Liver (tissue), 10 donors: ENCODE measurements at places on chromosomes 4 and X. TPM values are rescaled to one million over a fixed set of nuclear protein-coding genes. Genes with fewer than 3 reads are reported as not detected.

GRCh38 chr4:141636082-141636770 is at the start of gene IL15:
IL15 (plus strand) TSS chr4:141636583; CDS start chr4:141719465, 82,882 bp downstream.
- peak within 1 kb of the TSS; percentile 87 for H3K4me3 ChIP-seq
- H3K27me3 ChIP-seq: no peaks in the 10 kb centered on the region
- H3K4me1 ChIP-seq: peaks cover 12% of the 10 kb centered on the region
- peak; percentile 51 for DNase-seq
- peak within 1 kb of the TSS; percentile 84 for H3K27ac ChIP-seq
- H3K36me3 ChIP-seq: no peaks in the 10 kb centered on the region

DNA sequence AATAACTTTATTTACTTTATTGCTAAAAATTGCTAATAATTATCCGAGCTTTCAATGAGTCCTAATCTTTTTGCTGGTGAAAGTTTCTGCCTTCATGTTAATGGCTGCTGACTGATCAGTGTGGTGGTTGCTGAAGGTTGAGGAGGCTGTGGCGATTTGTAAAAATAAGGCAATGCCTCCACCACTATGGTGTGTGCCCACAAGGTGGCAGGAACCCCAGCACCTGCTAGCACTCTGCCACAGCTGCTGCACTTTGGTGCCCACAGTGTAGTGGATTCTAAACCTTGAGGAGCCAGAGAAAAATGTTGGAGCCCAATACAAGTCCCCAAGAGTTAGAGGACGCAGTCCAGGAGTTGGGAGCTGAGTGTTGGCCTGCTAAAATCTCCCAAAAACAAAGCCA is 1237.1 kb downstream of the PCDH19 start:
- no peak overlapping the region for H3K27ac ChIP-seq
- H3K4me3 ChIP-seq: no peak overlapping the region
- no peaks in the 10 kb centered on the region for H3K27me3 ChIP-seq

DNA sequence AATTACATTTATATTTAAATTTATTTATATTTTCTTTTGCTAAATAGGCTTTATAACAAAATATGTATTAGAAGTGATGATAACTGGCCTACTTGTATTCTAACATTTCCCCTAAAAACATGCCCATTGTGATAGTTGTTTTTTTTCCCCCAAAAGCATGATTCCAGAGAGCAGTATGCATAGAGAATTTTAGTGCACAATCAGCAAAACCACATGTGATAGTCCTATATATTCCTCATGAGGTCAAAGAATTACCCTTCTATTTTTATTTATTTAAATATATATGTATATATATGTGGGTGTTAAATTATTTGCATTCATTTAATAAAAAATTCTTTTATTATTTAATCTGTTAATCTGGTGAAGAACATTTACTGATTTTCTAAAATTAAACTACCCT is 78.2 kb upstream of the TLL1 start:
- H3K27me3 ChIP-seq: no peaks in the 10 kb centered on the region
- no peak for DNase-seq
- no peak overlapping the region for H3K27ac ChIP-seq
- H3K4me1 ChIP-seq: no peaks in the 10 kb centered on the region
- no peak overlapping the region for H3K4me3 ChIP-seq

- H3K36me3 ChIP-seq: no peaks in the 10 kb centered on the region
- H3K27me3 ChIP-seq: no peaks in the 10 kb centered on the region
- DNase-seq: no peak
- no peak overlapping the region for H3K27ac ChIP-seq
- H3K4me1 ChIP-seq: no peaks in the 10 kb centered on the region
Measured at GRCh38 chr4:96887857-96888256, 1048.0 kb downstream of the PDHA2 start.

GRCh38 chr4:40730091-40730679 is 19.6 kb upstream of the NSUN7 start:
- no peaks in the 10 kb centered on the region for H3K27me3 ChIP-seq
- H3K4me3 ChIP-seq: no peak overlapping the region
- H3K36me3 ChIP-seq: no peaks in the 10 kb centered on the region
- no peak overlapping the region for H3K27ac ChIP-seq
- no peak for DNase-seq
- peaks cover 9% of the 10 kb centered on the region for H3K4me1 ChIP-seq

The SERPINA7 gene
- 235 TPM for polyA plus RNA-seq

The CTSO gene
- 25.9 TPM for polyA plus RNA-seq

The NLGN3 gene
- 0.11 TPM for polyA plus RNA-seq

The MMGT1 gene
- polyA plus RNA-seq: 3.4 TPM

The TMEM165 gene
- 16.7 TPM for polyA plus RNA-seq

The RTL9 gene
- not detected for polyA plus RNA-seq

The IL2RG gene
- polyA plus RNA-seq: 3.6 TPM

The GLRA2 gene
- polyA plus RNA-seq: not detected

The SPANXN3 gene
- not detected for polyA plus RNA-seq
